ENCODE measurements at places on chromosomes 12 and 14.

GRCh38 chr14:88228522-88229236, 94.4 kb downstream of the KCNK10 start:
- DNase-seq, result no peak

- DNase-seq, result peak; percentile 21
Observed at GRCh38 chr12:48029491-48030172, 25.4 kb upstream of the COL2A1 start.

DNA sequence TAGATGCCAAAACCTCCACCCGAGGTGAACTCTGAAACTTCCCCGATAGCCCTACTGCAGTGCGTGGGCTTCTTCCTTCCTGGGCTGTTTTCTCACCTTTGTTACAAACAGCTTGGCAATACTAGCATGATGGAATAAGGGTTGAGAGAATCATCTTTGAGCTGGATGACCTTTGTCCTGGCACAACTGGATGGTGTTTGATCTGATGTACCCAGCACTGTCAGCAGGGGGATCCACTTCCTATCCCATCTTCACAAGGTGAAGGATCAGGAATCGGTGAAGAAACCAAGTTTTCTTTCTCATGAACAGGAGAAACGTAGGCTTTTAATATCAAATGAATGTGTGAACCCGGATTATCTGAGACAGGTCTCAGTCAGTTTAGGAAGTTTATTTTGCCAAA, 19.5 kb upstream of the LRRC10 start:
- no peak for DNase-seq

- DNase-seq, result no peak
Observed at GRCh38 chr12:68800294-68800693, 7.7 kb upstream of the MDM2 start.

GRCh38 chr12:84877340-84877739, 35.3 kb downstream of the SLC6A15 start:
- DNase-seq, result no peak

- DNase-seq, result peak; percentile 49
Observed at GRCh38 chr14:23548351-23549318, 2.9 kb downstream of the ZFHX2 start.

- no peak for DNase-seq
Observed at GRCh38 chr14:79911744-79912143, 299.6 kb downstream of the DIO2 start.

GRCh38 chr12:23758608-23759007, 190.9 kb downstream of the SOX5 start:
- DNase-seq, result no peak

GRCh38 chr12:49674318-49674981, 32.8 kb downstream of the FMNL3 start:
- DNase-seq, result no peak

- DNase-seq, result no peak
Observed at GRCh38 chr12:91064640-91065039, 6.8 kb upstream of the KERA start.

DNA sequence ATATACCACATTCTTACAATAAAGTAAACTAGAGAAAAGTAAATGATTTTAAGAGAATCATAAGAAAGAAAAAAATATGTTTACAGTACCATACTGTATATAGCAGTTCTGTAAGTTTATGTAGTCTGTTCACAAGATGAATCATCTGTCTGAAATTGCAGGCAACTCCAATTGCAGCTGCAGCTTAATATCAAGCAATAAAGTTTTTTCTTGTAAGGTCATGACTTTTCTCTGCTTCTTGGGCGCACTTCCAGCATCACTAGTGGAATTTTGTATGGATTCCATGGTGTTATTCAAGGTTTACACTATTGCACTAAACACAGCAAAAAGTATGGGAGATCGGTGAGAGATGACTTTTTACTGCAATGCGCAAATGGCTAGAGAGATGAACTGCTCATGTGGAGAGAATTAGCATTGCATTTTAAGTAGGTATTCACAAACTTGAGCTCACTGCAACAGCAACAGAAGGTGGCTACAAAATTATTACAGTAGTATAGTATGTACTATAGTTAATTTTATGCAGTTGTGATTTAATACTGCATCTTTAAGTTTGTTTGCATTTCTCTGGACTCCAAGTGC, 445.4 kb upstream of the OR4E1 start:
- no peak for DNase-seq

DNA sequence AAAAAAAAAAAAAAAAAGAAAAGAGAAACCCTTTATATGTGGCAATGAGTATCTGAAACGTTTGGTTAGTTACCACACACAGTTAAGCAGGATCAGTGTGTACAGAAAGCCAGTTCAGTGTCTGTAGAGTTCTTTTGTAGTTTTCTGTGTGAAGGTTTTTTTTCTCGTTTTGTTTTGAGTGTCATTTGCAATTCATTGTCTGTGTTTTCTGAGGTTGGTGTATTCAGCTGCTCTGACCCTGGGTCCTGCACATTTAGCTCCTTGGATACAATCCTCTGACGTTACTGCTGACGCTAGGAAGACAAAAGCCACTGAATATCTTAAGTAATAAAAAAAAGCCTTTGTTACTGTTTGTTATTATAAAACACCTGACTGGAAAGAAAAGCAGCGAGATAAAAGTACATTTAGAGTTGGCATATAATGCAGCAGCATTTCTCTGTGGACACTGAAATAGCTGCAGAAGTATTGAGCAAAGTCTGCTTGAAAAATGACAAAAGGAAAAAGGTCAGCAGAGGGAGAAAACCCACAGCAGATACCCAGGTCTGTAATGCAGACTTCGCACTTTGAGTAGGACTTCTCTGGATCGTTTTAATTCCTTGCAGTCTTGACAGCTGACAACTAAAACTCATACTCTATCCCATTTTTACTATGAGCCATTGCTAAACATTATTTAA, 89.0 kb downstream of the POLR3B start:
- DNase-seq, result no peak

- DNase-seq, result no peak
Observed at GRCh38 chr14:21072781-21073339, 2.8 kb downstream of the ARHGEF40 start.

- no peak for DNase-seq
Observed at GRCh38 chr14:91732439-91732838, 553 bp upstream of the CATSPERB start.

DNA sequence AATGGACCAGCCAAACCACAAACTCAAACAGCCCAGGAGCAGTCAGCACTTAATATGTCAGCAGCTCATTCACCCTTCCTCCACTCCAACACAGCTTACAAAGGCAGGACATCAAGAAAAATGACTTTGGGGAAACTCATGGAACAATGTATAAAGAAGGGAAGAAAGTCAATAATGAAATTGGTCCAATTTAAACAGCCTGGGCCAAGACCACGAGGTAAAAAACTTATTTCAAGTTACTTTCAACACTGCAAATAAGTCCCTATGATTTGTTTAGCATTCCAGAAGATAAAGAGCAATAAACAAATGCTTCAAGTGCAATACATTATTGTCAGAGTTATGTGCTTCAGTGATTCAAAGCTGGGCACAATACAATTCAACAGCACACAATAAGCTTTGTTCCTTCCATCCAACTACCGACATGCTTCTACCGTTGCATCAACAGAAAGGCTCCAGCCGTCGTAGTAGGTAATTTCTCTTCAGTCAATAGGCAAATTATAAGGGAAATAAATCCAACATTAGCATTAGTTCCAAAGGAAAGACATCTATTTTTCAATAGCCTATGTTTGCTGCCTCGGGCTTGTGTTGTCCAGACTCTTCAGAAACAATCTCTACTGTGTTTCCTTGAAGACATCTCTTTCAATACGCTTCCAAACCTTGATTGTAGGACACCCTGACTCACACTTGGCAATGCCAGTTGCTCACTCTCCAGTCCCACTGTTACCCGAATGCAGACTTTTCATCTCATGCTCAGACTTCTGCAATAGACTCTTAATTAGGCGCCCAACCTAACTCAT, 225.7 kb downstream of the NUAK1 start:
- no peak for DNase-seq

GRCh38 chr12:50006754-50007442, 18.4 kb downstream of the RACGAP1 start:
- no peak for DNase-seq

GRCh38 chr12:50065726-50066310, 8.4 kb downstream of the ASIC1 start:
- DNase-seq, result no peak

GRCh38 chr12:132824053-132824452, 4.6 kb downstream of the GOLGA3 start:
- peak; percentile 19 for DNase-seq

DNA sequence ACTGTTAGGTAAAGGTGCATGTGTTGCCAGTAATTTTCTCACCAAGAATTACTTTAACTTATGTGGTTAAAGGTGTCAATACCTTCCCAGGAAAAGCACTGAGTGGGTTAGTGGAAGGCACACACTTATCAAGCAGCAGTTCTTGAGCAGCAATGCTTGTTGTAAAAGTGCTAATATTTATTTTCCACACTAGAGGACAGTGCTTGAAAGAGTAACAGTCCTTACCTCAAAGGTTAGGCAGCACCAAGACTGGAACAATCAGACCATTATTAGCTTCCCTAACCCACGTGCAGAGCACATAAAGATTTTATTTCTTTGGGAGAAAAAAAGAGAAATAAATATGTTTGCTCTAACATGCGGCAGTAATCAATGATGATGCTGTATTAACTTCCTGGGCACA, 48.8 kb upstream of the KRR1 start:
- DNase-seq, result no peak

DNA sequence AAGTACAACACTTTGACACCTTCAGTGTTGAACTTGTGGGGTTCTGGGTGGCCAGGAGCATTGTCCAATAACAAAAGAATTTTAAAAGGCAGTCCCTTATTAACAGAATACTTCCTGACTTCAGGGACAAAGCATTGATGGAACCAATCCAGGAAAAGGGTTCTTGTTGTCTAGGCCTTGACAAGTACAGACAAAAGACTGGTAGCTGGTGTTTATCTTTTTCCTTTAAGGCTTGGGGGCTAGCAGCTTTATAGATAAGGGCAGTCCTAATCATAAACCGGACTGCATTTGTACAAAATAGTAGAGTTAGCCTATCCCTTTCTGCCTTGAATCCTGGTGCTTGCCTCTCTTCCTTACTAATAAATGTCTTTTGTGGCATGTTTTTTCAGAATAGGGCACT, 27.4 kb downstream of the FAM177A1 start:
- DNase-seq, result no peak

- no peak for DNase-seq
Observed at GRCh38 chr14:65040666-65041433, 54.2 kb downstream of the FNTB start.

- no peak for DNase-seq
Observed at GRCh38 chr12:67794161-67794560, 145.6 kb downstream of the DYRK2 start.

DNA sequence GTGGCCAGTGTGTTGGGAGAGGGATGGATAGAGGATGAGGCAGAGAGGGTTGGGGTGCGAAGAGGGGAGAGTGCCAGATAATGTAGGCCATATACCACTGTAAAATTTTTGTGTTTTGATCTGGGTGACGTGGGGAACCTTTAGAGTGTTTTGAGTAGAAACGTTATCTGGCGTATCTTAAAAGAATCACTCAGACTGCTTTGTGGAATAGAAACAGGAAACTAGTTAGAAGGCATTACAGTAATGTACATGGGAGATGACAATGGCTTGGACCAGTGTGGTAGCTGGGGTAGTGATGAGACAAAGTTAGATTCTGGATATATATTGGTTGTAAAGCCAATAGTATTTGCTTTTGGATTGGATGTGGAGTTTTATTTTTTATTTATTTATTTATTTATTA, 20.6 kb downstream of the ATF1 start:
- no peak for DNase-seq
